ENCODE measurements at places on chromosomes 11 and 22.

- no peak for DNase-seq
Observed at GRCh38 chr11:104319396-104319795, 155.4 kb upstream of the PDGFD start.

- no peak for DNase-seq
Observed at GRCh38 chr11:95451682-95452081, 220.7 kb upstream of the SESN3 start.

GRCh38 chr11:128902515-128903066 is 11.4 kb downstream of the KCNJ5 start:
- DNase-seq: no peak

DNA sequence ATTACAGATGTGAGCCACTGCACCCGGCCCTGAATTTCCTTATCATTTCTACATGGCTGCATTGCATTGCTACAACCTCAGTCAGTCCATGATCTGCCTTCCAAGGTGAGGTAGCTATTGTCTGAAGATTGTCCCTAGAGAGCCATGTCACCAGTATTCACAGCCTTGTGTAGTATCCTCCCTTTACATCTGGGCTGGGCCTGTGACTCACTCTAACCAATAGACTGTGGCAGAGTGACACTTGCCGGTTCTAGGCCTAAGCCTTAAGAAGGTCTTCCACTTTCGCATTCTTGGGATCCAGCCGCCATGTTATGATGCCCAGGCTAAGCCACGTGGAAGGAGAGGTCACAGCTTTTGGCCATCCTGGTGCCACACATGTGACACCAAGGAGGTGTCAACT is 10.1 kb upstream of the PLEKHB1 start:
- DNase-seq: no peak

DNA sequence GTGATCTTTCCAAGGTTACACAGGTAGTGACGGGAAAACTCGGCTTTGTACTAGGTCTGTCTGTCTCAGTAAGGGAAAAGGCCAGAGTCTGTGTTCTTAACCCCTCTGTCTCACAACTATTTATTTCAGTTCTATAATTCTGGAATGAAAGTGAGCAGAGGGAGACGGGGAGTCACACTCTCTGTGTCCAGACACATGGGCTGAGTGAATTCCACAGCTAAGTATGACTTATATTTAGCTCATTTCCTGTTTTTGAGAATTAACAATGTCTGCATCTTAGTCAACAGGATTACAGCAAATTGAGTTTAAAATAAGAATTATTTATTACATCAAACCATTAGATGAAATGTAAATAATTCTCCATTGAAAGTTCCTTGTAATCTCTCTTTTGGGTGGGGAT is 62.5 kb upstream of the OR4B1 start:
- no peak for DNase-seq

GRCh38 chr22:24025475-24025874 is 14.4 kb downstream of the CABIN1 start:
- DNase-seq: no peak

- DNase-seq: no peak
Observed at GRCh38 chr11:98740321-98740720, 280.4 kb upstream of the CNTN5 start.

GRCh38 chr11:118572981-118573550 is 857 bp downstream of the ARCN1 start:
- DNase-seq: peak; percentile 33

DNA sequence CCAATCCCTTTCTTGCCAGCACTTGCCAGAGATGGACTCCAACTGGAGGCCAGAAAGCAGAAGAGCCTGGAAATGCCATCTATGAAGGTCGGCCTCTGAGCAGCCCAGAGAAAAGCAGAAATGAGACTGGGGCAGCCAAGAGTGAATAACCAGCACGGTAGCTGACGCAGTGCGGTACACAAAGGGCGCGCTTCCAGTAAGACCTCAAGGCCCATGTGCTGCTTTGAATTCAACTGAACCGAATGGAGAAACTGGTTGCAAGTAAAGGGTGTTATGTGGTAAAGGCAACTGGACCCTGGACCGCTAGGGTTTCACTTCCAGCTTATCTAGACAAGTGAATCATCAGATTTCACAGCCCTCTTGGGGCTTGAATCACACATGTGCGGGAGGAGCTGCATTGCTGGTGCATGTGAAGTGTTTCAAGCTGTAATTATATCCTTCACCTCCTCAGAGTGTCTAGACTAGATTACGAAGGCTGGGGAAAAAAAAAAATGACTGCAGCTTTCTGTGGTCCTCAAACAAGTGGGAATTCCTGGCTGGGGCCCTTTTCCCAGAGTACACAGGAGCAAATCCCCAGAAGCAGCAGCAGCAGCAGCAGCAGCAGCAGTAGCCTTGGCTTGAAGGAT is 128.9 kb downstream of the CCDC34 start:
- DNase-seq: no peak

- DNase-seq: no peak
Observed at GRCh38 chr22:42991010-42991651, 23.8 kb downstream of the PACSIN2 start.

DNA sequence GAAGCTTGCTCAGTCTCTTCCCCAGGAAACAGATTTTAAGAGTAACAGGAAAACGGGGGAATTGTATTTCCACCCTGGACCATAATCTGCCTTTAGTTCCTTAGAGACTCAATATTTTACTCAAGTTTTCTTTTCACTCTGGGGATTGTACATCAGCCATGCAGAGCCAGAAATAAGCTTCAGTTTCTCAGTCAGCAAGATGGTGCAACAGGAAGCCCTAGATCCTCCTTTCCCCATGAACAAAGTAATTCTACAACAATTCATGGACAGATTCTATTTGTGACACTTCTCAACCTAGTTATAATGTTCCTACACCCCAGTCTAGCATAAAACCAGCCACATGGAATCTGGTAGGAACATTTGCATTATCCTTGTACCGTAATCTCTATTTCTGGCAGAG is 24.7 kb downstream of the OR8B2 start:
- no peak for DNase-seq
